ENCODE measurements at places on chromosomes 7 and 10.

- no peak for DNase-seq
Observed at GRCh38 chr7:86867163-86867762, 192.2 kb downstream of the ELAPOR2 start.

DNA sequence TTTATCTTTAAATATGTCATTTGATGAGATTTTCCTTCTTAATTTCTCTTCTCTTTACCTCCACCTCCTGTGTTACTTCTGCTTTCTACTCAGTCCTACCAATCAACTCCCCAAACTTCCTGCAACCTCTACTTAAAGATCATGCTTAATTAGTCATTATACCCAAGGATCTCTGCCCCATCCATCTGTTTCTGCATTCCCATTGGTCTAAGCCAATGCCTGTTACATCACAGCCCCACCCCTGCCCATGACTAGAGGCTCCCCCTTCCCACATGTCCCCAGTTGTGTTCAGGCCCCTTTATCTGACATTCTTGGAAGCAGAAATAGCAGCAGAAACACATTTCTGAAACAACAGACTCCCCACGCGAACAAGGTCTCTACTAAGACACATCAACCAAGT is 319.1 kb upstream of the NFE2L3 start:
- peak; percentile 62 for DNase-seq

DNA sequence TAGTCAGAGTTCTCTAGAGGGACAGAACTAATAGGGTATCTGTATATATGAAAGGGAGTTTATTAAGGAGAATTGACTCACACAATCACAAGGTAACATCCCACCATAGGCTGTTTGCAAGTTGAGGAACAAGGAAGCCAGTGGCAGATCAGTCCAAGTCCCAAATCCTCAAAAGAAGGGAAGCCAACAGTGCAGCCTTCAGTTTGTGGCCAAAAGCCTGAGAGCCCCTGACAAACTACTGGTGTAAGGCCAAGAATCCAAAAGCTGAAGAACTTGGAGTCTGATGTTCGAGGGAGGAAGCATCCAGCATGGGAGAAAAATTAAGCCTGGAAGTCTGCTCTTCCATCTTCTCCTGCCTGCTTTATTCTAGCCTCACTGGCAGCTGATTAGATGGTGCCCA is 1107.2 kb upstream of the CELF2 start:
- DNase-seq, result no peak

DNA sequence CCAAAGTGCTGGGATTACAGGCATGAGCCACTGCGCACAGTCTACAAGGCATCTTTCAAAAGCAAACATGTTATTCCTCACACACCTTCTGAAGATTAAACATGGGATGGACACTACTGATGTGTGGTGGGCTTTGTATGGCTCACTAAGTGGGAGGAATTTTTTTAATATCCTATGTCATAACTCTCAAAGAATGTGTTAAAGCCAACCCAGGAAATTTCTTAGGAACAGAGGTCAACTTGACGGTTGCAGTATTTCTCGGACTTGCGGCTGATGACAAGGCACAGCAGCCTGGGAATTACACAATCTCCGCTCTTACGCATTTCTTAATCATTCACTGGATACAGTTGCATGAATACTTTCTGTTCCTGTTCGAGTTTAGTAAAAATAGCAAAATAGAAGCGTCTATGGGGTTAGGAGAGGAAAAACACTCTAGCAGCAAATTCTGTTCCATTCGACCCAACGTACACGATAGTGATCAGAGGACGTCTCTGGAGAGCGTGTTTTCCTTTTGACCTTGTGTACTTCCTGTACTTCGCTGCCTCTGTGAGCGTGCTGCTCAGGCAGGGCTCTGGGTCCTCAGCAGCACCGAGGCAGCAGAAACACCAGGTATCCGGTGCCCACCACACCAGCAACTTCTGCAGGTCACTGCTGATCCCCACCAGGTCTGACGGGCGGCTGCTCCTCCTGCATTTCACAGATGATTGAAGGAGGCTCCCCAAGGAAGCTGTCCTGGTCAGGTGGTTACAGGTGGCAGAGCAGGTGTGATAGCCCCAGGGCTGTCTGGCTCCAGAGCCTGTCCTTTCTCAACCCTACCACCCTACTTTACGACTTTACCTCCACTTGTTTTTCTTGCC is 26.4 kb upstream of the SRGN start:
- peak; percentile 100 for DNase-seq

GRCh38 chr7:103664577-103664976 is 218.6 kb upstream of the SLC26A5 start:
- no peak for DNase-seq
